Body of pancreas (tissue), 4 donors: ENCODE measurements at places on chromosomes 3 and 15. TPM values are rescaled to one million over a fixed set of nuclear protein-coding genes. Genes with fewer than 3 reads are reported as not detected.
A peak's percentile ranks its signal among the peaks of the same experiment; 100 is the strongest.

- no peak overlapping the region for H3K4me3 ChIP-seq
- DNase-seq = no peak
- no peaks in the 10 kb centered on the region for H3K4me1 ChIP-seq
These were observed 45.1 kb downstream of the CCDC191 start for GRCh38 chr3:114011059-114011797.

The MME gene
- 11.2 TPM for total RNA-seq

- no peak overlapping the region for H3K27ac ChIP-seq
- no peaks in the 10 kb centered on the region for H3K36me3 ChIP-seq
- no peaks in the 10 kb centered on the region for H3K4me1 ChIP-seq
These were observed 257.0 kb downstream of the CD47 start for GRCh38 chr3:107833722-107834416.

The IQCF5 gene
- total RNA-seq = not detected

GRCh38 chr15:96117270-96117669 is 213.2 kb upstream of the NR2F2 start:
- no peak for DNase-seq
- no peaks in the 10 kb centered on the region for H3K27me3 ChIP-seq
- H3K4me3 ChIP-seq = no peak overlapping the region
- H3K36me3 ChIP-seq = no peaks in the 10 kb centered on the region
- no peaks in the 10 kb centered on the region for H3K4me1 ChIP-seq
- no peak overlapping the region for H3K27ac ChIP-seq

- H3K4me1 ChIP-seq = no peaks in the 10 kb centered on the region
- no peak overlapping the region for H3K27ac ChIP-seq
- H3K27me3 ChIP-seq = no peaks in the 10 kb centered on the region
- DNase-seq = no peak
- H3K36me3 ChIP-seq = no peaks in the 10 kb centered on the region
These were observed 269.6 kb upstream of the TRIM42 start for GRCh38 chr3:140408252-140408651.

The SCG3 gene
- total RNA-seq = 6.3 TPM

DNA sequence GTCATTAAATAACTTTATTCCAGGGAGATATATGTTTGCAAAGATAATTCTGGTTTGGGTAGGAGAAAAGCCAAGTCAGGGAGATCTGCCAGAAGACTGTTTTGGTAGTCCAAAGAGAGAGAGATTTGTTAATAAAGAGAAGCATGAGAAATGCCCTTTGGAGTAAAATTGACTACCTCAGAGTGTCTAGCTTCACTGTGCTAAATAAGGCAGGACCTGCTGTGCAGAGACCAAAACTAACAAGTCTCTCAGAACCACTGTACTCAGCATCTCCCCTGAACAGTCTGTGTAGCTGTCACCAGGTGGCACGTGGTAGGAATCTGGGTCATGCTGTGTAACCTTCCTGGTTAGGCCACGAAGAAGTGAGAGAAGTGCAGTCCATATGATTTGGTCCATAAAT is 31.6 kb upstream of the SLC35G2 start:
- H3K4me3 ChIP-seq = no peak overlapping the region
- DNase-seq = peak; percentile 51
- H3K36me3 ChIP-seq = no peaks in the 10 kb centered on the region

The MELTF gene
- 6.6 TPM for total RNA-seq

DNA sequence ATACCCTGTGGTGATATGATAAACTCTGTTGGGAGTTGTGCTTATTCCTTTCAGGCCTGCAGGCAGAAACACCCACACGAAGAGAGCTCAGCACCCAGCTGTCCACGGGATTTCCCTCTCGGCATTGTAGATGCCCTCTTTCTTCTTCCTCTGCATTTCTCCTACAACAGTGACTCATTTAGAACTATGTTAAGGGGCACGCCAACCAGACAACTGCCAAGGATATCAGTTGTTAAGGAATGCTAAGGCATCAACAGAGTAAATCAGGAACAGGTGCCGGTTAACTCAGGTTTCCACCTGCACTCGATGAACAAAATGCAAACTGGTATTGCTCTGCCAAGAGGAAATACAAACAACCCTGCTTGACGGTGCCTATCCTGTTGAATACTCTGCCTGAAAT is 270.0 kb upstream of the PEX5L start:
- H3K27ac ChIP-seq = no peak overlapping the region
- no peaks in the 10 kb centered on the region for H3K27me3 ChIP-seq
- H3K36me3 ChIP-seq = no peaks in the 10 kb centered on the region
- peak; percentile 29 for DNase-seq

DNA sequence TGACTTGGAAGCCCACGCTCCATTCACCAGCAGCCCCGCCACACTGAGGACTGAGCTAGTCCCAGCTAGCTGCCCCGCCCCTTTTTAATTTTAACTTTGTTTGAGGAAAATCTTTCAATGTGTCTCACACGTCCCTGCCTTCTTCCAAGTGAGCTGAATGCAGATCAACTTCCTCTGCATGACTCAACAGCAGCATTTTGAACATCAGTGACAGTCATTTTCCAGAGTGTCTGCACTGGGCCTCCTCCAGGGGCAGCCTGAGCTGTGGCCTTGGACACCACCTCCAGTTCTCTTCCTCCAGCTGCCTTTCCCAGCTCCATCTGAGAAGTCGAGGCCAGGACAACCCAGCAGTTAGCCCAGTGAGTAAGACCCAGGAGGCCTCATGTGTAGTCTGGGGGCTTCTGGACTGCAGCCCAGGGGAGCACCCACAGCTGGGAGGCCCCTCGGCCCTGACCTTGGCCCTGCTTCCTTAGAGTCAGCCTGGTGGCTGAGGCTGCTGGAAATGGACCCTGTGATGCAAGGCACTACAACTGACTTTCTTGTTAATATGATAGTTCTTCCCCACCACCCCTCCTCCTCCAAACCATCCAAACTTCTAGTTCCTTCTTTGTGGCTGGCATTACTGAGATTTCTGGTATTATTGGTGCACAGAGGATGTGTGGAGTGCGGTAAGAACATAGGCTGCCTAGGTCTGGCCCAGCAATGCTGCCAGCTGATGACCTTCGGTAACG is 21.4 kb upstream of the ESYT3 start:
- no peak for DNase-seq
- H3K4me1 ChIP-seq = no peaks in the 10 kb centered on the region
- no peaks in the 10 kb centered on the region for H3K36me3 ChIP-seq
- H3K27me3 ChIP-seq = no peaks in the 10 kb centered on the region
- no peak overlapping the region for H3K4me3 ChIP-seq

- no peak overlapping the region for H3K27ac ChIP-seq
- H3K4me3 ChIP-seq = no peak overlapping the region
- peaks cover 9% of the 10 kb centered on the region for H3K36me3 ChIP-seq
- no peaks in the 10 kb centered on the region for H3K27me3 ChIP-seq
- no peak for DNase-seq
- no peaks in the 10 kb centered on the region for H3K4me1 ChIP-seq
These were observed 52.0 kb downstream of the DHX30 start for GRCh38 chr3:47854720-47855455.

DNA sequence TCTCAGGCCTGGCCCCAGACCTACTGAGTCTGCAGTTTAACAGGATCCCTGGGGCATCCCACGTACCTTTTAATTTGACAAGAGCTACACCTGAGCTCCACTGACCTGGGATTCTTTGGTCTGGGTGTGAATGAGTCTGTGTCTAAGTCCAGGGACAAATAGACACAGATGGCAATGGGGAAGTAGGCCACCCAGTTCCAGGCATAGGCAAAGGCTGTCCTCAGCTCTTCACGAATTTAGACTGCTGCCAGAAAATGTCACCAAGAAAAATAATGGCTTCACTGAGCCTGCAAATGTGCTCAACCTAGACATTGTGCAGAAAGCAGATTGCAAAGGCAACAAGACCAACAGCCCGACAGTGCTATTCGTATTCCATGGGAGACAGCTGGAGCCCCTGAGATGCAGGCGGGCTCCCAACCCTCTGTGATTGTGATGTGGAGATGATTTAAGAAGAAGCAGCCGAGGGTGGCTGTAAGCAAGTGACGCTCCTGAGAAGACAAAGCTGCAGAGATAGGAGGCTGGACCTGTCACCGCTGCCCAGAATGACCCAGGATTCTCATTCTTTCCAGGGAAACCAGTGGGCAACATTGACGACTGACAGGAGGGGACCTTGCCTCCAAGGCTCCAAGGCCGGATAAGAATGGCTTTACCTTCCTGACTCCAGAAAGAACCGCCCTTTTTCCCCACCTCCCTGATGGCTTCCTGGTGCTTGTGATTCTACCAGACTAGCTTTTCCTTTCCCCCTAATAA is 39.8 kb upstream of the IREB2 start:
- no peaks in the 10 kb centered on the region for H3K36me3 ChIP-seq
- H3K4me1 ChIP-seq = peaks cover 7% of the 10 kb centered on the region
- H3K27ac ChIP-seq = no peak overlapping the region
- no peak for DNase-seq
- no peak overlapping the region for H3K4me3 ChIP-seq

- H3K27me3 ChIP-seq = no peaks in the 10 kb centered on the region
- no peak for DNase-seq
- H3K36me3 ChIP-seq = no peaks in the 10 kb centered on the region
- no peak overlapping the region for H3K27ac ChIP-seq
- no peaks in the 10 kb centered on the region for H3K4me1 ChIP-seq
- H3K4me3 ChIP-seq = no peak overlapping the region
These were observed 78.2 kb downstream of the DGKG start for GRCh38 chr3:186283651-186284348.

The ACTL6A gene
- total RNA-seq = 25.2 TPM

- H3K36me3 ChIP-seq = no peaks in the 10 kb centered on the region
- no peak overlapping the region for H3K4me3 ChIP-seq
- H3K4me1 ChIP-seq = no peaks in the 10 kb centered on the region
- no peaks in the 10 kb centered on the region for H3K27me3 ChIP-seq
- no peak for DNase-seq
These were observed 194.0 kb upstream of the SLITRK3 start for GRCh38 chr3:165390166-165390565.

DNA sequence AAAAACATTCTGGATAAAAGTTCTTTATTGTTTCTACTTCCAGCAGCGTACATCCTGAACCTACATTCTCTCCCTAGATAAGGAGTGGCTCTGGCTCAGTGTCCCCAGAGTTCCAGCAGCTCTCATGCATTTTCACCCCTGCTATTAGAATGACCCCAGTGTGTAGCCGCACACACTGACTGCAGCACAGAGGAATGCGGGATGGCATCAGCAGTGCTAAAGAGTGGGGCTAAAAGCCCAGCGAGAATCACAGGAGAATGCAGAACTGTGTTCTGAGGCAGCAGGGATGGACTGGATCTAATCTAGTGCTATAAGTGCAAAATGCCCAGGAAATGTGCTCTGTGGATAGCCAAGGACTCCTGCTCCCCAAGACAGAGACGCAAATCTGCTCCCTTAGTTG is 66.4 kb upstream of the TJP1 start:
- H3K4me3 ChIP-seq = no peak overlapping the region
- H3K4me1 ChIP-seq = no peaks in the 10 kb centered on the region
- no peaks in the 10 kb centered on the region for H3K36me3 ChIP-seq
- H3K27me3 ChIP-seq = no peaks in the 10 kb centered on the region
- no peak for DNase-seq

DNA sequence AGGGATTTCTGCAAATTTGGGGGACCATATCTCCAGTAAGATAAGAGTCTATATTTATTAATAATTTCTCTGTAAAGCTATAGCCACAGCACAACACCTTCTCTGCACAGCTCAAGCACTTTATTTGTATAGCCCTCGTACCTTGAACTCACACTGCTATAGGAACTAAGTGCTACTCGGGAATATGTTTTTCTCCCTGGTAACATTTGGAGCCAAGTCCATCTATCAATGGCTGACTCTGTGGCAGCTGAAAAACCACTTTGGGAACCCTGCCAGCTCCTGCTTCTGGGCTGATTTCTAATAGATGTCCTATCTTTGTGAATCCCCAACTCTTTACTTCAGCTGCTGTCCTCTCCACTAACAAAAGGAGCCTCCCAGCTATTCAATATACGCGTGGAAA is 298.5 kb downstream of the GBE1 start:
- no peaks in the 10 kb centered on the region for H3K36me3 ChIP-seq
- no peak overlapping the region for H3K4me3 ChIP-seq
- H3K27ac ChIP-seq = no peak overlapping the region
- no peak for DNase-seq
- H3K4me1 ChIP-seq = no peaks in the 10 kb centered on the region
- no peaks in the 10 kb centered on the region for H3K27me3 ChIP-seq

DNA sequence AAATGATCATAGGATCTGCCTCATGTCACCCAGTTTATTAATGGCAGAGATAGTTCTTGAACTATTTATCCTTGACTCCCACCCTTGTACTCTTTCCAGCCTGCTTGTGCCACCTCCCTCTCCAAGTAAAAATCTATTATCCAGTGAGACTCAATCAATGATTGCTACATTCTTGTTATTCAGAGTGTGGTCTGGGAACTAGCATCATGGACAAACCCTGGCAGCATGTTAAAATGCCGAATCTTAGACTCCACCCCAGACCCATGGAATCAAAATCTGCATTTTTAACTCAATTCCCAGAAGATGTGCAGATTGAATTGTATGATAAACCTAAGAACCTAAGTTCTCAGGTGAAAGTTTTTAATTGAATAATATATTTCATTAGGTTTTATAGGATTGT is 34.7 kb upstream of the PYDC2 start:
- H3K36me3 ChIP-seq = no peaks in the 10 kb centered on the region
- no peak for DNase-seq
- H3K27ac ChIP-seq = no peak overlapping the region

The CCR8 gene
- not detected for total RNA-seq

DNA sequence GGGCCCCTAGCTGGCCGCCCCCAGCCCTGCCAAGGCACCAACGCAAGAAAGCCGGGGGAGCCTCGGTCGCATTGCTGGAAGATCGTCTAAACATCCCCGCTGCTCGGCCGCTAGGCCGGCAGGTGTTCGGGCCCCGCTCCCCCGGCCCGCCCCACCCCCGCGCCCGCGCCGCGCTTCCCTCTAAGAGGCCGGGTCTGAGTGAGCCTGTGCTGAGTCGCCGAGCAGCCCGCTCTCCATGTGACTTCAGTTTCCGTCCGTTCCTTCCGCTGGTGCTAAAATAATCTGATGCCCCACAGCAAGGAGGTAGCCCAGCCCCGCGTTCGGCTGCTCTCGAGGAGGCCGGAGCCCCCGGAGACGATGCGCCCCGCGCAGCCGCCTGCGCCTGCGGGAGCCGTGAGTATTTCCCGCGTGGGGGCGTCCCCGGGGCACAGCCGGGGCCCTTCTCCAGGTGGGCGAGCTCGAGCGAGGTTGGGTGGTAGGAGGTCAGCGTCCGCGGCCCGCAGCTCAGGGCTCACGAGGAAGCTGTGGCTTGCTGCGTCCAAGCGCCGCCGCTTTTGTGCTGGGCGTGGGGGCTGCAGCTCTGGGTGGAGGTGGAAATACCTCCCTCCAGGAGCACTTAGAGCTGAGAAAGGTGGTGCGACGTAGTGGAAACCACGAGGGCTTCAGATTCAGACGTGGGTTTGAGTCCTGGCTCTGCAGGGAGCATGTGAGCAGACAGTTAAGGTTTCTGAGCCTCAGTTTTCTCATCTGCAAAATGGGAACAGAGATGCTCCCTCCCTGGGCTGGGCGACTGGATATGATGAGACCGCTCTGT is at the start of gene NRROS:
TSS of gene NRROS (plus strand) at position 212 of the 814 bp plus-strand sequence. CDS start 14,846 bp downstream, outside the sequence.
- no peaks in the 10 kb centered on the region for H3K36me3 ChIP-seq
- H3K27ac ChIP-seq = peak within 1 kb of the TSS; percentile 43
- no peaks in the 10 kb centered on the region for H3K27me3 ChIP-seq
- peak within 1 kb of the TSS; percentile 5 for H3K4me3 ChIP-seq

DNA sequence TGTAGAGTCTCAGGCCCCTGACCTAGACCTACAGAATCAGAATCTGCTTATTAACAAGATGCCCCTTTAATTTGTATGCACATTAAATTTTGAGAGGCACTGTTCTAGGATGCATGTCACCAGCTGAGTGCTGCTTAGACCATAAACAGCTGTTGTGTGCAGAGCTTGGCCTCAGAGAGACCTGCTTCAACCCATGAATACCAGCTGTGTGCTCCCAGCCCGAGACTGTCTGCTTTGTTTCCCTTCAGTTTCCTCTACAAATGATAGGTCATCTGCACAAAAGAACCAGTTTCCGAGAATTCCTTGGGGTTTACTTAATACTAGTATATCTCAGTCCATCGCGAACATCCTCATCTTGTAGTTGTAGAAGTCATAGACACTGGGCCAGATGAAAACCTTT is 158.5 kb upstream of the PFN2 start:
- no peaks in the 10 kb centered on the region for H3K27me3 ChIP-seq
- H3K4me1 ChIP-seq = no peaks in the 10 kb centered on the region
- DNase-seq = no peak
